ENCODE measurements at places on chromosomes 1 and 21.
A peak's percentile ranks its signal among the peaks of the same experiment; 100 is the strongest.

GRCh38 chr1:46558141-46558963 is 6.9 kb upstream of the KNCN start:
- no peak for DNase-seq

DNA sequence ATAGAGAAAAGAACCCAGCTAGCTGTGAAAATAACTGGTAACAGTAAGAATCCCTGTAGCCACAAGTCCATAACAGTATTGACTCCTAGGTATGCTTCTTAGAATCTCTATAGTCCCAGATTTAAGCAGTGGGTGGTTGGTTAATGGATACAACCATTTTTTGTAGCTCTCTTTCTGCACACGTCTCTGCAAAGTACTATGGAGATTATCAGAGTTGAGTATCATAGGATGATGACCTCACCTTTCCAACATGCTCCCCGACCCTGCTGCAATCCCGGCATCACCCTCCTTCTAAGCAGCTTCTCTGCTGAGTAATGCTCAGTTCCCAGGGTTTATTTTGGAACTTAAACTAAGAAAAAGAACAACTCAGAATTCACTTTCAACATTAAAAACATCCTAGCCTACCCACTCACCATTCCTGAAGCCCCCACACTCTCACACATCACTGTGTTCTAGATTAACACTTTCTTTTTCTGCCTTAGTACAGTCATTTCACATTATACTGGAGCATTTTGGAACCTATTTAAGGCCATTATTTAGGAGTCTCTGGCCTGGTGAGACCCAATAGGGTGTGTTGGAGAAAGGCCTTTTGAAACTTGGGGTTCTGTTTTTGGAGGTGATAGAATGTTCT is 2.7 kb downstream of the MLLT11 start:
- DNase-seq, result no peak

- DNase-seq, result no peak
Measured at GRCh38 chr21:24514081-24514733, 1093.1 kb downstream of the MRPL39 start.

- peak; percentile 5 for DNase-seq
Measured at GRCh38 chr1:107572674-107573211, 392.2 kb downstream of the VAV3 start.

DNA sequence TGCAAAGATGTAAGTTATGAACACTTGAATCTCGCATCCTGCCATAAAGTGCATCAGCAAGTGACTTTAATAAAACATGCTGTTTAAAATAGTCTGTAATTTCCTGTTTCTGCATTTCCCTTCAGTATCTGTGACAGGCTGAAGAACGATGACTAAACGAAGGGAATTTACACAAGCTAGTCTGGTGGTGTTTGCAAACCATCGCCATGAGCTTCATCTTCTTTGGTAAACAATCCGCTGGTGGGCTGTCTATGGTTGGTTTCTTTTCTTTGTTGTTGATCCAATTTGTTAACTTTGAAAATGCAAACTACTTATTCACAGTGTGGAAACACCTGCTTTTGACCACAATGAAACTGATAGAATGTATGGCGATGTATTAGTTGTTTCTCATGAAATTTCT is 13.9 kb downstream of the SERTAD4 start:
- no peak for DNase-seq

- DNase-seq, result no peak
Measured at GRCh38 chr1:168092566-168093355, 44.0 kb downstream of the GPR161 start.

GRCh38 chr1:180392020-180392419 is 110.4 kb downstream of the ACBD6 start:
- no peak for DNase-seq

DNA sequence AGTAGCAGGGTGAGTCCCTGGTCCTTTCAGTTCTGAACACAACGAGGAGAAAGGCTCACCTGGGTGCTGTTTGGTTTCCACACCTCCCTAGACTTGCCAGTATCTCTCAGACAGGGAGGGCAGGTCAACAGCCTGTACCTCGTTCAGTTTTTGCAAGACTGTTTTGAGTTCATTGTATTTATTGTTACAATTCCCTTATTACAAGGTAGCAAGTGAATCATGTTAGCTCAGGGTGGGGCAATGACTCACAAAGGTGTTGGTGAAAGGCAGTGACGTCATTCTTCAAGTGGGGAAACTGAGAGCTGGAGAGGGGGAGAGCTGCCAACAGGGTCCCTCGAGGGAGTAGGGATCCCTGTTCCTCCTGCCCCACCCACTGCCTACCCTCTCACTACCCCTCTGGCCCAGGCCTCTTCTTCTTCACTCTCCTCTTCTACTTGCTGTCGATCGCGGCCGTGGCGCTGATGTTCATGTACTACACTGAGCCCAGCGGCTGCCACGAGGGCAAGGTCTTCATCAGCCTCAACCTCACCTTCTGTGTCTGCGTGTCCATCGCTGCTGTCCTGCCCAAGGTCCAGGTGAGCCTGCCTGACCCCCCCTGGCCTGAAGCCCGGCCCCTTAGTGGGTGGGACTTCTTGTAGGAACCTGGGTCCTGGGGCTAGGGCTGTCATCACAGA is 13.4 kb downstream of the SERINC2 start:
- no peak for DNase-seq

DNA sequence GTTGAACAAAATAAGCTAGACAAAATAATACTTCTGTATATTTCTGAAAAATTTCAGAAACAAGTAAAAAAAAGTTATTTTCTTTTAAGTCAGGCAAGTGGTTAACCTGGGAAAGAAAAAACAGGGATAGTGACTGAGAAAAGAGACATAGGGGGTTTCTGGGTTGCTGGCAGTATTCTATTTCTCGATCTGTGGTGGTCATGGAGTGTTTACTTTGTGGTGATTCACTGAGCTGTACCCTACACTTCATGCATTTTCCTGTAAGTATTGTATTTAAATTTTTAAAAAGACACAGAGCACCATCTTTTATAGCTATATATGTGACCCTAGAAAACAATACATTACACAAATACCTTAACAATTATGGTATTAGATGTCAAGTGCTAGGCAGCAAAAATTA is 58.2 kb downstream of the ZNF644 start:
- no peak for DNase-seq

DNA sequence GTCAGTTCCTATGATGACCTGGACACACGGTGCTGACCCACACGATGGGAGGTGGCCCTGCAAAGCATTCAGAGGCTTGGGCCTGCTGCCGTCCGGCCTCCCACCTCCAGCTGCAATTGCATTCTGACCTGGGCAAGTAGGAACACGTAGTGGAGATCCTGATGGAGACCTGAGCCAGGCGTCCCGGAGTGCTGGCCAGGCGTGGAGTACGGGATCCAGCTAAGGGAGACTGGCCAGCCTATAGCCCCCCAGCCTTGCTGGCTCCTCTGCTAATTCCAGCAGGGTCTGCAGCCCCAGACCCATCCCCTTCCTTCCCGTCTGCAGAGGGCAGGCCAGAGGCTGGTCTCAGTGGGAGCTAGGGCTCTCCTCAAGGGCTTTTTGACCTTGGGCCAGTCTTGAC is 11.2 kb downstream of the CD46 start:
- no peak for DNase-seq

- no peak for DNase-seq
Measured at GRCh38 chr1:212683357-212683722, 16.3 kb downstream of the BATF3 start.

GRCh38 chr1:6121021-6121421 is 59.1 kb downstream of the CHD5 start:
- no peak for DNase-seq

GRCh38 chr1:73860421-73860950 is 337.5 kb downstream of the LRRIQ3 start:
- DNase-seq, result no peak

- DNase-seq, result peak; percentile 96
Measured at GRCh38 chr21:33976082-33977016, 60.7 kb upstream of the ATP5PO start.

DNA sequence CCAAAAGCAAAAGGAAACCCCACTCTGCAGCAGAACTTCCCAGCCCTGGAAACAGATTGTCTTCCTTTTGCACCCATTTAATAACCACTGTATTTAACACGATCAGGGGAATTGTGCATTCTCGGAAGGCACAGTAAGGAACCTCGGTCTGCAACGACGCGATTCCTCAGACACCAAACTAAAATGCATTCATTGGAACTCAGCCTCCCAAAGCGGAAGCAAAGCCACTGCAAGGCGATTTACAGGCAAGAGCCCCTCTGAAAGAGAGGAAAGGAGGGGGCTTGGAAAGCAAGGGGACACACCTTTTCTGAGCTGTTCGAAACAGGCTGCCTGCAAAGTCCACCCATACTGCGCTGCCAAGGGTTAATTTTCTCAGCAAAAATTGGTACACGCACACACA is 297.7 kb downstream of the OMA1 start:
- no peak for DNase-seq

DNA sequence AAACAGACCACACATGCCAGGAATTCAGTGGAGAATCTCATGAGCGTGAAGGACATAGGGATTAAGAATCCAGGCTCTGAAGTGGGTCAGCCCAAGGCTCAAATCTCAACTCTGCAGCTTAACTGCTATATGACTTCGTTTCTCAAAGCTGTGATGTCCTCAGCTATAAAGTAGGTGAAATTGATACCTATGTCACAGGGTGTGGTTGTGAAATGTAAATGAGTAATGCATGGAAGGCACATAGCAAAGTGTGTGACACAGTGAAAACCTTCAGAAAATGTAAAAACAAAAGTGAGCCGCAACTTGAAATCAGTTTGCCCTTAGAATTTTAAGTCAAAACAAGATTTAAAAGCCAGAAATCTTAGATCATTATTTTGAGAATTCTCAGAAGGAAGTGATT is 145.7 kb upstream of the PRMT6 start:
- DNase-seq, result no peak

- no peak for DNase-seq
Measured at GRCh38 chr1:7768583-7768982, 2.5 kb upstream of the VAMP3 start.

DNA sequence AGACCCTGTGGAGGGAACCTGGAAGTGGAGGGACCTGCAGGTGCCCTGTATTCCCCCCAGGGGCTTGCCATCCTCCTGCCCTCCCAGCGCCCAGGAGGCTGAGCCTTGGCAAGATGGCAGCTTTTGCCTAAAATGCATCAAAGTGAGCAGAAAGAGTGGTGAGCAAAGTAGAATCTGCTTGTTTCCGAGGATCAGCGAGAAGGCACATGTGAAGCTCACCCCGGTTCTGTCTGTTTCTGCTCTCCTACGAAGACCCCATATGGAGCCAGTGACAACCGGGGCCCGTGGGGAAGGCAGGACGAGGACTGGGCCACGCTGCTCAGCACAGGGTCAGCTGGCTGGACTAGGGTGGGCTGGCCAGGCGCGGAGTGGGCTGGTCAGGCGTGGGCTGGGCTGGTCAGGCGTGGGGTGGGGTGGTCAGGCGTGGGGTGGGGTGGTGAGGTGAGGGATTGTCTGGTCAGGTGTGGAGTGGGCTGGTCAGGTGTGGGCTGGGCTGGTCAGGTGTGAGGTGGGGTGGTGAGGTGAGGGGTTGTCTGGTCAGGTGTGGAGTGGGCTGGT is 5.2 kb upstream of the FNDC10 start:
- DNase-seq, result no peak

- no peak for DNase-seq
Measured at GRCh38 chr1:6241107-6241886, 2.7 kb upstream of the HES3 start.

- DNase-seq, result no peak
Measured at GRCh38 chr1:41144285-41144684, 97.8 kb downstream of the SCMH1 start.

DNA sequence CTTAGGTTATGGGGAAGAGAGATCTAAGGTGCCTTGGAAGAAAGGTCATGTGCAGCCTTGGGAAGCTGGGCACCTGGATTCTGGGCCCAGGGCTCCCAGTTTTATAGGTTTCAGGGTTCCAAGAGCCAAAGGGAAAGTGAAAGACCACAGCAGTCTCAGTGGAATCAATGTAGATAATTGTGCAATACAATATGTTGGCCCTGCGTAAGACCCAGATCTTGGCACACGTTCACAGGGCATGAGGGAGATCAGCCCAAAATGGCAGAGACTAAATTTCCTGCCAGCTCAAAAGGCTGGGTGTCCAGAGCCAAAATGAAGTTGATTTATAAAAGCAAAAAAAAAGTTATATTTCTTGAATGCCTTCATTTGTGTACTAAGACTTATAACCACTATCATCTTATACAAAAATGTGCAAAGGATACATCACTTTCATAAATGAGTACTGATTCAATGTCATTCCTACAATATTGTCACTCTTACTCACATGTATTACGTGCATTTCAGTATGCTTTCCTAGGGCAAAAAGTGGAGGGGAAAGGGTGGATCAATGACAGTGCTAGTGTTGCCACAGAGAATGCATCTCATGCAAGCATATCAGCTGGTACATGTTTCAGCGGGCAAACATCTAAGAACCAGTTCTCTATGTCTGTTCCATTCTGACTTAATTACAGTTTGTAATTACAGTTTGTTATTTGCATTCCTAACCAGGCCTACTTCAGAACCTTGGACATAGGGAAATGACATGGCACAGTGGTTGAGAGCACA is 22.5 kb upstream of the NPL start:
- no peak for DNase-seq

DNA sequence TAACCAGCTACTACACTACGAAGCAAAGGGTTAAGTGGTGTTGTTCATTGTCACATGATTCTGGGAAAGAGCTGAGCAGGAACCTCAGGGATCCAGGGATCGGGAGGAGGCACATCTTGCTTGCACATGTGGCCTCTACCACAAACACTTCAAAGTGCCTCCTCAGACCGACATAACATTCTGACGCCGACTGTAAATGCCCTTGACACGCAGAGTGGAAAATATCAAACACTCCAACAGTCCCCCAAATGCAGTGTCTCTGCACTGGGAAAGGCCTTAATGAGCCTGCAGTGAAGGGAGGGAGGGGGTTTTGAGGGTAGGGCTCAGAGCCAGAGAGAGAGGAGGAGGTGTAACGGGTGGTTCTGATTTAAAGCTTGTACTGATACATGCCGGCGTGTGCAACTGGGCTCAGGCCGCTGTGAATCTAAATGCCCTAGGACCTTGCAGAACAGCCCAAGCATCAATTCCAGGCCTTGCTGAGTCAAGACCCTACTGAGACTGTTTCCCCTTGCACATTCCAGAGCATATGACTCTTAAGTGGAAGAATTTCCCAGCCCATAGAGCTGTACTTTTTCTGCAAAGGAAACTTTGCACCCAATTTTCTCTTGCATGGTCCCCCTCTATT is 163.7 kb downstream of the NTMT2 start:
- peak; percentile 74 for DNase-seq

- no peak for DNase-seq
Measured at GRCh38 chr1:27607239-27607804, 3.4 kb upstream of the AHDC1 start.

DNA sequence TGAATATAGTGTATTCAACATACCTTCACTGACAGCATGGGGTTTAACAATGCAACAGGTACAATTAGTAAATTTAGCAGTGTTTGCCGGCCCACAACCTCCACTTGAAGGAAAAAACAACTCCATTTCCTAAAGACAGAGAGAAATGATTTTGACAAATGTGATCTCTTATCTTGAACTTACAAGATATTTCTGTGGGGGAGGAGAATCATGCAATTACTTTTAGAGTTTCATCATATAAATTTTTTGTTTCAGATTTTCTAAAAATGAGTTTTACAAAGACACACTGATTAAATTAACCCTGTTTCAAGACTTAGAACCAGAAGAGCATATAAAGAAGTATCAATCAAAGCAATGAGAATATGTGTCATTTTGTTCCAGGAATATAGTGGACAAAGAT is 80.3 kb downstream of the NME7 start:
- no peak for DNase-seq
